ENCODE measurements at places on chromosomes 16 and 17.

GRCh38 chr17:81534157-81535006 lies 6.2 kb downstream of the FSCN2 start:
- DNase-seq, result no peak

- no peak for DNase-seq
Measured at GRCh38 chr16:84717484-84717883, 17.7 kb downstream of the USP10 start.

DNA sequence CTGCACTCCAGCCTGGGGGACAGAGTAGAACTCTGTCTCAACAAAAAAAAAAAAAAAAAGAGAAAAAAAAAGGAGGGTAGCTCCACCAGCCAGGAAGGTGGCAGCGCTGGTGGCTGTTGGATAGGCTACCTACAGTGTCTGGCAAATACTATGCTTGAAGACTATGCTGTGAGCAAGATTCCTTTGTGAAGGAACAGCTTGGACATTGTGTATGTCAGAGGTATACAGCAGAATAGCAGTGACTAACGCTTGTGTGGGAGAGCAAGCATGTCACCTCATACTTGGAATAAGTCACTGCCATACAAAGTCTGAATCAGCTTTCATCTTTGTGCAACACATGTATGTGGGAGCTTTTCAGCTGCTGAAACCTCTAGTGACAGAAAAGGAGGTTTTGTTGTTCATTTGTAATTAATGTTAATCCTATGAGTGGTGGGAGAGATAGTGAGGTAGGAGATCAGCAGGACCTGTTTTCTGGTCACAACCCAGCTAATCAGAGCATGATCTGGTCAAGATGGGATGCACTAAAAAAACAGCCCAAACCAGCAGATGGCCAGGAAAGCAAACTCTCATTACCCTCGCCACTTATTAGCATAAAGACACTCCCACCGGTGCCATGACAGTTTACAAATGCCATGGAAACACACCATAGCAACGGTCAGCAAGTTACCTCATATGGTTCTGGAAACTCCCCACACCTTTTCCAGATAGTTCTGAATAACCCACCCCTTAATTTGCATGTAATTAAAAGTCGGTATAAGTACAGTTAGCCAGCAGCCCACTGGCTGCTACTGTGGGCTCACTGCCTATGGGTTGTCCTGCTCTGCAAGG lies 6.8 kb upstream of the ITGAD start:
- no peak for DNase-seq

- DNase-seq, result no peak
Measured at GRCh38 chr16:50744881-50745280, 3.0 kb downstream of the CYLD start.

DNA sequence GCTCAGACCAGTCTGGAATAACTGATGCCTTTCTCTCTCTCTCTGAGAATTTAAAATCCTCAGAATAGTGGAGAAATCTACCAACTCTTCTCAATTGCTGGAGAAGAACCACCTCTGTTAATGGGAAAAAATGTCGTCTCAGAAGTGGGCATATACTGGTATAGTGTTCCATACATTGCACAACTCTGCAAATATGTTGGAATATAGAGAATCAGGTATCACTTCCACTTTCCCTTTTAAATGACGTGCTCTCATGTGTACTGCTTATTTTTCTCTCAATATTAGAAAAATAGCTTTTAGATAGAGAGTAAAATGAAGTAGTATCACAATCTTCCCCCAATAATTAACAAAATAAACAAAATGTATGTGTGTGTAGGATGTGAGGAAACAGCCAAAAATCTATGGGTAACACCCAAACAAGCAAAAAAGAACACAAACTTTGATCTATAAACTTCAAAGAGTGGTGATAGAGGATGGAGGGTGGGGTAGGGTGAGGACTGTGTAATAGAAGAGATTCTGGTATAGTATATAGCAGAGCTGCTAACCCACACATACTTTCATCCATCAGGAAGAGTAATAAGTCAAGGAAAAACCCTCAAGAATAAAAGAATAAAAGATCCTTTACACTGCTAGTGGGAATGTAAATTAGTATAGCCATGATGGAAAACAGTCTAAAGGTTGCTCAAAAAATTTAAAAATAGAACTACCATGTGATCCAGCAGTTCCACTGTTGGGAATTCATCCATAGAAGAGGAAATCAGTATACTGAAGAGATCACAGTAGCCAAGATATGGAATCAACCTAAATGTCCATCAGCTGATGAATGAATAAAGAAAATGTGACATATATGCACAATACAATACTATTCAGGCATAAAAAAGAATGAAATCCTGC lies 46.9 kb downstream of the NFATC3 start:
- DNase-seq, result no peak

DNA sequence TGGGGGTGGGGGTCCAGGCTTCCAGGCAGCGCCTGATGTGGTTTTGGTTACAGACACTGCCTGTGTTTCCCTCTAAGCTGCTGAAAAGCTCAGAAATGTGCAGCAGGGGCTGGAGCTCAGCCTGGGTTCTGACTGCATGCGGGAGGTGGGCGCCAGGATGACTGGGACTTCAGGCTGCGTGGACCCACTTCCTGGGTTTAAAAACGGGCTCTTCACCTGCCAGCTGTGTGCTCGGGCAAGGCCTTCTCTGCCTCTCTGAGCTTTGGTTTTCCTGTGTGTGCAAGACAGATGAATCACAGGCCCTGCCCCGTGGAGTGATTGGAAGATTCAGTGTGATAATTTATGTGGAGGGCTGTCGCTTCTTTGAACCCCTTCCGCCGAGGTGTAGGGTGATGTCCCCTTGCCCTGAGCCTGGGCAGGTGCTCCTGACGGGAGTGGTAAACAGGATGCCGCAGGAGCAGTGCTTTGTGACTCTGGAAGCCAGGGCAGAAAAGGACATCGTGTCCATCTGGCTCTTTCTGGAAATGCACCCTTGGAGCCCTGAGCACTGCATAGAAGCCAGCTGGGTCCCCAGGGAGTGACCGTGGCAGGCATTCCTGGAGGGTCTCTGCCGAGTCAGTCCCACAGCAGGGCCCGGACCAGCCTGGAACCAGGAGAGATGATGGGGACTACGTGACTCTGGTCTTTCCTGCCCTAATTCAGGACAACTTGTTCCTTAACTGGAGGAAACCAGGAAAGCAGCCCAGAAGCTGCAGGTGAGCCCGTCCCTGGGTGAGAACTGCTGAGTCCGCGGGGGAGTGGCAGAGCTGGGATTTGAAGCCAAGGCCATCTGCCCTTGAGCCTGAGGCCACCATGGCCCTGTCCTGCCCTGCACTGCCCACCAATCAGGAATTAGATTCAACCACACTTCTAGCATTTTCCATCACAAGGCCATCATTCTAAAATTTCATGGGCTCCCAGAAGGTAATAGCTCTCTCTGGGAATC lies 28.5 kb upstream of the SLC7A5 start:
- no peak for DNase-seq

- DNase-seq, result no peak
Measured at GRCh38 chr16:84782846-84783245, 36.9 kb upstream of the CRISPLD2 start.

GRCh38 chr16:80441935-80442334 lies 98.9 kb upstream of the DYNLRB2 start:
- no peak for DNase-seq

DNA sequence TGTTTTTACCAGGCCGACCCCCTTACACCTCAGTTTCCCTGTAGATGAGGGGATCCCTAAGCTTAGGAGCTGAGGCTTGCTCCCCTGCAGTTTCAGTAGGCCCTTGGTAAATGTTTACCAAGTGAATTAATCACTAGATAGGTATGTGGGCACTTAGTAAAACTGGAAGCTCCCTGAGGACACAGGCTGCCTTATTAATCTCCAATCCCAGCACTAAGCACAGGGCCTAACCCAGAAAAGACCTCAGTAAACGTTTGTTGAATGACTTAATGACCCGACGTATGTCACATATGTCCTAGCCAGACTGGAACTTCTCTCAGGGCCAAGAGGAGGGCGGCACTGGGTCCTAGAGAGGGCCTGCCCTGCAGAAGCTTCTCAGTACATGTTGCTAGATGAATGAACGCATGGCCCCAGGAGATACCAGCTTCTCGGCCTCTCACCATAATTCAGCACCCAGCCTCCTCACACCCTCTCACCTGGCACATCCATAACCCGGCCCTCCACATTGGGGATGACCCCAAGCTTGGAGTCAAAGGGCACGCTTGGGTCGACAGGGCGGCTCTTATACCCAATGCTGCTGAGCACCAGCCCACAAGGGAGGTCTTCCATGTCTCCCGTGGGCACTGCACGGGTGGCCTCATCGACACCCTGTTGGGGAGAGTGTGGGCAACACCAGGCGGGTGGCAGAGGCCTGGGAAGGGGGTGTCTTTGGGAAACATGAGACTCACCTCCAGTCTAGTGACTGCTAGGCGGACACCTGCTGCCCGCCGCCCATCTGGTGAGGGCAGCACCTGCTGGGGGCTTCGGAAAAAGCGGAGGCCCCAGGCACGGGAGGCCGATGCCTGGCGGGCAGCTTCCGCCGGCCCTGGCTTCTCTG lies 4.0 kb upstream of the GRIN2C start:
- no peak for DNase-seq

GRCh38 chr16:23124315-23124714 lies 24.9 kb downstream of the USP31 start:
- no peak for DNase-seq

GRCh38 chr16:57555831-57556230 lies 13.4 kb downstream of the ADGRG5 start:
- no peak for DNase-seq

- DNase-seq, result no peak
Measured at GRCh38 chr16:23385441-23385840, 67.5 kb downstream of the COG7 start.

DNA sequence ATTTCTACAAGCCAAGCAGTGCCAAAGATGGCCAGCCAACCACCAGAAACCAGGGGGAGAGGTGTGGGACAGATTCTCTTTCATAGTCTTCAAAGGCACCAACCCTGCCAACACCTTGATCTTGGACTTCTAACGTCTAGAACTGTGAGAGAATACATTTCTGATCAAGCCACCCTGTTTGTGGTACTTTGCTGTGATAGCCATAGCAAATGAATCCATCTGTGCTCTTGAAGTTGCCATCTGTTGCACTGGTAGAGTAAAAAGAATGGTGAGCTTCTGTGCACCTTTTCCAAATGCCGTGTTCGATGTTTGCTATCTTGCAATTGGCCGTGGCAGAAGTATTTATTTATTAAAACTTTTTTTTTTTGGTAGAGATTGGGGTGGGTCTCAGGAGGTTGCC lies 16.7 kb upstream of the ADGRG1 start:
- no peak for DNase-seq

DNA sequence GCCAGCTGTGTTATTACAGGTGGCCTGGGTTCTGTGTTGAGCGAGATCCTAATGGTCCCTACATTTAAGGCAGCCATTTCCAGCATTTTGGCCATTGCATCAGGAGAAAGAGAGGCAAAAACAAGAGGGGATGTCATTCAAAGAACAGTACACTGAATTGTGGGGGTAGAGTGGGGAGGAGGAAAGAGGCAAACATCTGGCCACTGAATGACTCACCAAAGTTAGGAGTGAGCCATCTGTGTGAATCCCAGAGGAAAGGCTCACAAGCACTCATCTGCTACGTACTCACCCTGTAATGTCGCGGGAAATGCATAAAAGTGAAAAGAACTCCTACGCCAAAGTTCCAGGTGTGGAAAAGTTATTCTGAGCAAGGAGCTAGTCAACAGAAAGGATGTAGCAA lies 16.7 kb downstream of the KRABD2 start:
- no peak for DNase-seq

DNA sequence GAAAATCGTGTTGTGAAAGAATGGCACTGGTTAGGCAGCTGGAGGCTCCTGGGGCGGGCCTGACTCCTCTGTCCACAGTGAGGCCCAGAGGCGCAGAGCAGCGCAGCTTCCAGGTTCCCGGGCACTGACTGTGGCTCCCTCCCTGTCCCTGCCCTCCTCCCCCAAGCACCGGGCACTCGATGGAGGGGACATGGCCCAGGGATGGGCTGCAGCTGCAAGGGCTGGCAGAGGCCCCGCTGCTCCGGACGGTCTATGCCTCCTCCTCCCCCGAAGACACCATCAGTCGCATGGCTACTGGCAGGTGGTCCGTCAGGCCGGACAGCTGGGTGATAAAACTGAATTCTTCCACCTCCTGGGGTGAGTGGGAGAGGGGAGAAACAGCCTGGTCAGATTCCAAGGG lies 50.1 kb downstream of the PRMT7 start:
- no peak for DNase-seq

- no peak for DNase-seq
Measured at GRCh38 chr17:15931394-15931793, 13.5 kb upstream of the ADORA2B start.

DNA sequence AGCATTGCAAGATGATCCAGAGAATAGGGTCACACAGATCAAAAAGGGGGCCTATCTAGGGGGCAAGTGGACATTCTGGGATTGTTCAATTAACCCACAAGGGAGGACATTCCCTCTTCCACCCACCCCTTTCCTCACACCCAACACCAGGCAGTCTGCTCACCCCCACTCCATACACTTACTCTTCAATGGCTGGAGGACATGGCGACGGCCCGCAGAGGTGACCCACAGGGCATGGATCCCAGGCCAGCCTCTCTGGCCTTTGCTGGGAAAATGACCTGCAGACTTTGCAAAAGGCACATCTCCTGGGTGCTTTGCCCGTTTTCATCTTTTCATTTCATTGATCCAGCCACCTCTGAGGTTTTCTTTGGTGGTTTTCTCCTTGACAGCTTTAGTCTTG lies 1.7 kb upstream of the CACNG5 start:
- DNase-seq, result no peak

GRCh38 chr17:74176546-74177001 lies 26.9 kb upstream of the RPL38 start:
- DNase-seq, result peak; percentile 76
